ENCODE measurements at places on chromosomes 16 and 17. TPM values are rescaled to one million over a fixed set of nuclear protein-coding genes. Genes with fewer than 3 reads are reported as not detected.

MYH3 gene
- total RNA-seq = 0.51 TPM

SIAH1 gene
- total RNA-seq = 13.4 TPM

- no peak for DNase-seq
These were observed 15.6 kb downstream of the PMP22 start for GRCh38 chr17:15249487-15249886.

DNA sequence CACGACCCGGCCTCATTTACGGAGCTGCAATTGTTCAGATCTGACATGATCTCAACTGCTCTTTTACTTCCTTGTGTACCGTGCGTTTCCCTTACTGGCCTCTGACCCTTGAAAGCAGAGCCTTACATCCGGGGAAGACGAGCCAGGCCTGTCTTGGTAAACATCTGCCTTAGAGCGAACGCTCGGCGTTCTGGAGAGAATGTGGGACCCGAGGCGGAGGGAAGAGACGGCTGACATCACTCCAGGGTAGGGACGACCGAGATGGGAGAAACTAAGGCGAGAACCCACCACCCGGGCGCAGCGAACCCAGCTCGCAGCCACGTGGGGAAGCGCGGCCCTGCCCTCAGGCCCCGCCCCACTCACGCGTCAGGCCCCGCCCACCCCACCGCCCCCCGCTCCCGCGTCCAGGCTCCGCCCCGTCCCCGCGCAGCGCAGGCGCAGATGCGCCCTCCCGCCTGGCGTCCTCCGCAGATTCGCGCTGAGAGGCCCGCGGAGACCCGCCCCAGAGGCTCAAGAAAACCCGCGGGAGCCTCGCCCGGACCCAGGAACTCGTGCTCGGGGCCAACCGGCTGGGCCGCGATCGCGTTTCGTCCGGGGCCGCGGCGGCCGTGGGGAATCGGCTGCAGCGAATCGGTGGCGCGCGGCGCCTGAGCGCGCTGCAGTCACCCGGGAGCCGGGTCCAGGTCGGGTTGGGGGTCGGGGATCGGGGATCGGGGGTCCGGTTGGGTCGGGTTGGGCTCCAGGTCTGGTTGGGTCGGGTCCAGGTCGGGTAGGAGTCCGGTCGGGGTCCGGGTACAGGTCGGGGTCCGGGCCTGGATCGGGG, at the start of gene TELO2:
TSS of gene TELO2 (plus strand) at position 438 of the 823 bp plus-strand sequence. CDS start 922 bp downstream, outside the sequence.
- peak; percentile 85 for DNase-seq

All from heart left ventricle (tissue), 16 donors.